ENCODE measurements at places on chromosomes 11 and 22. TPM values are rescaled to one million over a fixed set of nuclear protein-coding genes. Genes with fewer than 3 reads are reported as not detected.

- peak; percentile 79 for DNase-seq
These were observed 563 bp downstream of the BID start for GRCh38 chr22:17773606-17774205.

DNA sequence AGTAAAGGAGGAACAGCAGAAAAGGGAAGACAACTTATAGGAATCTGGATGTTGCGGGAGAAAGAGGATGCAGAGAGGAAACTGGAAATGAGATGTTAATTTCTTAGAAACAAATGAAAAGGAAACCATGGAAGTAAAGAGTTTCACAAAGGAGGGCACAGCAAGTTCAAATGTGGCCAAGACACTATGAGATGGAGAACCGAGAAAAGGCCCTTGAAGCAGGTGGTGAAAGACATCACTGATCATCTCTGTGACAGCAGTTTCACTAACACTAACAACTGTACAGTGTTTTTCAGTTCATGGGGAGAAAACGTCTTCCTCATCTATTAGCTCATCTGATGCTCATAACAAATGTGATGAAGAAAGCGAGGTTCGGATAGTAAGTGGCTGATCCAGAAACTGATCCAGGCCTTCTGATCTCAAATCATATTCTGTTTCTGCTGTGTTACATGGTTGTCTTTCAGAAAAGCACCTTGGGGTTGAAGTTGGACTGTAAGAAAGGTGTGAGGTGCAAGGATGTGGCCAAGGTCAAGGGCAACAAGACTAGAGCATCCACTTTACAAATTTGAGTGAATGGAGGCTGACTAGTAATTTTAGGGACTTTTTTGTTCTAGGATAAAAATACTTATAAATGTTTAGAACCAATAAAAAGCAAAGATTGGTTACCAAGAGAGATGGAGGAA lies 492.1 kb upstream of the CADM1 start:
- DNase-seq: no peak

DNA sequence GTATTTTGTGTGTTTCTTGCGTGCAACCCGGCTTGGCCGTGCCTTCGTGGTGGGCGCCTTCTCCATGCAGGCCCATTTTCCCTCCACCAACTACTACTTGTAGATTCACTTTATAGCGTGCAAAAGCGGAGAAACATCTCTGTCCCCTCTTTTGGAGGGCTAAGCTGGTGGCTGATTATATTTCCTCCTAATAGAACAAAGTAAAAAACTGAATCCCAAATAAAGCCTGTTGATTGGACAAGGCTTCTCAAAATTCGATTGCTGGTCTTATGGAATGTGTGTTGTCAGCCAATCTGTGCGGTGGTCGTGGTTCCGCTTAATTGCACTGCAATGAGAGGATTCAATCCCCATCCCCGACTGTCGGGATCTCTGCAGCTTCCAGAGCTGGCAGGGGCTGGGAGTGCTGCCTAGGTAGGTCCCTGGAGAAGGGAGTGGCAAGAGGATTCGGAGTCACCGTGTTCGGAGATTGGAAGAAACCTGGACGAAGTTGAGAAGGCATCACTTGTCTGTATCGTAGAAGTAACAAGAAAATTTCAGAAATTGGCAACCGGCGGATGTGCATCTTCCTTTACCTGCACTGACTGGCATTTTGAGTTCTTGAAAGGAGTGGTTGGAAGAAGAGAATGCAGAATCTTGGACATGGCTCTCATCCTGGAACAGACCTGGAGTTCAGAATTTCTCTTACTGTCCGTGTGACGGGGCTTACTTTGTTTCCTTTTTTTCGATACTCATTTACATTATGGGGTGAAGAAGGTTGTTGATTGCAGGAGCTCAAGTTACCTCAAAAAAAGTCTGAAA lies 1.1 kb downstream of the HMGXB4 start:
- no peak for DNase-seq

DNA sequence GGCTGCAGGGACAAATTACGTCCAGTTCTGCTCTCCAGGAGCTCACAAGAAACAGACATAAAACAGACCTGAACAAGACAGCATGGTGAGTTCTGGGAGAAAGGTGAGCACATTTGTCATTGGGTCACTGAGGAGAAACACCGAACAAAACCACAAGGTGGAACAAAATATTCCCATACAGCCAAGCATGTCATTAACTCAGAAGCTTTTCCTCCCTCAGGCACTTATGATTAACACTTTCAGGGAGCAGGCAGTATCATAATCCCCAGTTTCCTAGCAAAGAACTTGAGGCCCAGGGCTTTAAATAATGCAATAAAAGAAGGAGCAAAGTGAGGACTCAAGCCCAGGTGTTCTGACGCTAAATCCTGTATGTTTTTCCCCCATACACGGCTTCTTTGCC lies 43.0 kb downstream of the P4HA3 start:
- no peak for DNase-seq

Gene RGL4
- total RNA-seq: 14.5 TPM

Gene OR52I2
- total RNA-seq: not detected

DNA sequence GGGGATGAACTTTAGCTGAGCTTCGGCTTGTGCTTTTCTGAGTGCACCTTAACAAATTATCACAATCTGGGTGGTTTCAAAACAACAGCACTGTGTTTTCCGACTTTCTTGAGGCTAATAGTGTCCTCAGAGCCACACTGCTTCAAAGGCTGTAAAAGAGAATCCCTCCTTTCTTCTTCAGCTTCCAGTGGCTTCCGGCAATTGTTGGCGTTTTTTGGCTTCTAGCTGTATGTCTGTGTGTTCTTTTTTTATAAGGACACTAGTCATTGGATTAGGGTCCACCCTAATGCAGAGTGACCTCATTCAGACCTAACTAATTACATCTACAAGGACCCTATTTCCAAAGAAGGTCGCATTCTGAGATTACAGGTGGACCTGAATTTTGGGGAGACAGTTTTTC lies 30.6 kb downstream of the KIAA1671 start:
- DNase-seq: no peak

- no peak for DNase-seq
These were observed 147.1 kb downstream of the C11orf91 start for GRCh38 chr11:33553486-33553885.

DNA sequence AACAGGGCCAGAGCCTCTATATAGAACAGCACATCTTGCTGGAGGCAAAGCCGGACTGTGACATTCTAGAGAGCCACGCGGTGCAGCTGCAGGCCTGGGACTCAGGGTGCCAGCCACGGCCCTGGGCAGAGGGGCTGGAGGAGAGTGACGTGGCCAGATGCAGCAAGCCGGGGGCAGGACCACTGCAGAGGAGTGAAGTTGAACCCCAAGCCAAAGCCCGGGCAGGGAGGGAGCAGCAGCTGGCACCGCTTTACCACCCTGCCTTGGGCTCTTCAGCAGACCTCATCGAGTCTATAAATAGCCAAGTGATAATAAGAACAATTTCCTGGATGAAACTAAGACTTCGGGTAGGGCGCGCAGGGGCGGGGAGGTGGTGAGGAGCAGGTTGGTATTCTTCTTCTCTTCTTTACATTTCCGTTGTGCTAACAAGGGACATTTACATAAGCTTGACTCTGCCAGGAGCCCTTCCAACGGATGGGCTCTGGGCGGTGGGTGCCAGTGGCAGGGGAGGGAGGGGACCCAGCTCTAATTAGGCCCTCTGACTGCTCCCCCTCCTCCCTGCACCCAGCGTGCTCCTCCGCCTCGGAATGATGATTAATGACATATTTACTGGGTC lies 110.2 kb downstream of the ST3GAL4 start:
- DNase-seq: peak; percentile 22

Gene HSD17B12
- 21.0 TPM for total RNA-seq

DNA sequence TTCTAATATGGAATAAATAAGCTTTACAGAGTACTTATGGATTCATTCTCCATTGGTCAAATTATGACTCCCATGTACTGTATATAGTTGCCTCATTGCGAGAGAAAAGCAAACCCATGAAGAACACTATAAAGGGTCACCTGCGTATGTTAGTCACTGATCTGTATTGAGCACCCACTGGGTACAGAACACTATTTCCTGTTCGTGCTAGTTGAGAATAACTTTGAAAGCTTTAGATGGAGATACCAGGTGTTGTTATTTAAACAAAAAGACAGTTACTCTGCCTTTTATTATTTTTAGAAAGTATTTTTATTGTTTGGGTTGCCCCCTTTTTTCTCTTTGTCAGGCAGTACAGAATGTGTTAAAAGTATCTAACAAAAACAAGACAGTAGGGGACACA lies 79.9 kb downstream of the DEUP1 start:
- DNase-seq: no peak
